ENCODE measurements at places on chromosomes 12 and 14. TPM values are rescaled to one million over a fixed set of nuclear protein-coding genes. Genes with fewer than 3 reads are reported as not detected.
A peak's percentile ranks its signal among the peaks of the same experiment; 100 is the strongest.

ACSM4 gene
- not detected for total RNA-seq

PLA2G1B gene
- total RNA-seq, result not detected

TCL1B gene
- not detected for total RNA-seq

SYNDIG1L gene
- 1.0 TPM for total RNA-seq

LRTM2 gene
- not detected for total RNA-seq

- DNase-seq, result no peak
These were observed 276.2 kb upstream of the ATP2B1 start for GRCh38 chr12:89984846-89985245.

GRCh38 chr12:107393043-107393717, 292.4 kb upstream of the PWP1 start:
- DNase-seq, result no peak

- no peak for DNase-seq
These were observed 20.3 kb downstream of the PRICKLE1 start for GRCh38 chr12:42568952-42569915.

GRCh38 chr12:71465796-71466195, 26.2 kb downstream of the LGR5 start:
- DNase-seq, result no peak

DNA sequence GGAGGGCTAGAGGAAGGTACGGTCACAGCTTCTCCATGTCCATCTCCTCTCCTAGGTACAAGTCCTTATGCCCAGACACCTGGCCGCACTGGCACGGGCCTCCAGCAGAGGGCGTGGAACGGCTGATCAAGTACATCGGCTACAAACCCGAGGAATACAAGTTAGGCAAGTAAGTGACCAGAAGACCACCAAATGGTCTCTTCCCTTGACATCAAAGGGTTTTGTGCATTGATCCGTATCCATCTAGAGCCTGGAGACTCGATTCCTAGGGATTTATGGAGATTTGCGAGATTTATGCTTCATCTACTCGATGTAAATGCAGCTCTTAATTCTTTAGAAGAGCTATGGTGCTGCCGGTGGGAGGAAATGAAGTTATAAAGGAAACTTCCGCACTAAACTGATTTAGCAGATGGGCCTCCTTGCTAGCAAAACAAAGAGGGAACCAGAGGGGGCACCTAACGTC, 44.2 kb downstream of the KCTD10 start:
- DNase-seq, result peak; percentile 89

DNA sequence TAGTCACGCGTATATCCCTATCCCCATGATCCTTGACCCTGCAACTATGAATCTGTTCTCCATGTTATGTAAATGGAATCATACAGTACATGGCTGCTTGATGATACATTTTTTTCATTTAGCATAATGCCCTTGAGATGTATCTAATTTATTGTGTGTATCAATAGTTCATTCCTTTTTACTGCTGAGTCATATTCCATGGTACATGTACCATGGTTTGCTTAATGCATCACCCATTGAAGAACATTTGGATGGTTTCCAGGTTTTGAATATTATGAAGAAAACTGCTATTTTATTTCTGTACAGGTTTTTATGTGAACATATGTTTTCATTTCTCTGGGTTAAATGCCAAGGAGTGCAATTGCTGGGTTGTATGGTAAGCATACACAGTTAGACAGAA, 4.0 kb upstream of the RNASE10 start:
- DNase-seq, result no peak

DNA sequence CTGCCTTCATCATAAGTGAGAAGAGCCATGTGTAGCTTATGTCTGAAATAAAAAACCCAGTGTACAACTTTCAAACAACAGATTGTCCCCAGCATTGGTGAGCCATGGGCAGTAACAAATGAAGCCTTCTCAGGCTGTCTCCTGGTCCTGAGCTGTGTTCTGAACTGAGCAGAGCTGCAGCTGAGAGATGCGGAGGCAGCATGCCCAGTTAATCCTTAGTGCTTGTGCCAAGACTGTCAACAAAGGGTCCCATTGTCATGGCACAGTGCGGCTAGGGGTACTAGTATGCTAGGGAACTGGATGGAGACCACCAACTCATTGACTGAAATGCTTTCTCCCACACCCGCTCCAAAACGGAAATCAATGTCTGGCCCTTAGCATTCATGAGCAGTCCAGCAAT, 154.3 kb downstream of the RMST start:
- DNase-seq, result no peak

DNA sequence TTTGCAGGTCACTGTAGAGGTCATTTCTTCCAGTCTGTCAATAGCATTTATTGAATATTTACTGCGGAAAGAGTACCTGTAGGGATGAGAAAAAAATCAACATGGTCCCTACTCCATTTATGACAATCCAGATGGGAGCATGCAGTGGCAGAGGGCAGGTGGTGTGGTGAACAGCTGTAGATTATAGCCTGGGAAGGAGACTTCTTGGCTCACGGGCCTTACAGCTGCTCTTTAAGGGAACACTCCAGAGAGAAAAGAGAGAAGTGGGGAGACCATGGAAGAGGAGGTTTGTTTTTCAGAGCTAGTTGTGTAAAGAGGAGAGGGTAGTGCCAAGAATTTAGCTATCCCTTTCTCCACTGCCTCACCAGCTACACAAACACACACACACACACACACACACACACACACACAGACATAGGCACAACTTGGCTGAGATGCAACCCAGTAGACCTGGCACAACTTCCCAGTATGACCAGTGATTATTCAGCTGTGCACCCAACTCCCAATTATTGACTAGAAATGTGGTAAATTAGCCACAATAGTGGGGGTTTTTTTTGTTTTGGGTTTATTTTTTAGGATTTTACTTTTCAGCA, 41.0 kb downstream of the GPHB5 start:
- DNase-seq, result no peak

- DNase-seq, result no peak
These were observed 384.9 kb downstream of the SOX5 start for GRCh38 chr12:23564451-23565152.

DNA sequence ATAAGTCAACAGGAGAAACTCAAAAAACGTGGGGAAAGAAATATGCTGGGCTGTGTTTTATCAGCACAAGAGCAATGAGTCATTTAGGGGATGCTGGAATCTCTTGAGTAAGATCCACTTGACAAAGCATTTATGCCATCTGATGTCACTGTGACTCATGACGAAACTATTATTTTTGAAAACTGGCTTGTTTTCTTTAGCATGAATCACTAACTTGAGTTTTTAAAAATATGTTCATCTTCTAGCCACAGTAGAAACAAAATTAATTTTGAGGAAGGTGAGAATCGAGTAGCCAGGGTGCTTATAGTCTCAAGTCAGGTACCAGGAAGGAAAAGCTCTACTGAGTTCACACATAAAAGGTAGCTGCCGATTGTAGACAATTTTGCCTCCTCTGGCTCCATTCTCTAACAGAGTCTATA, 456.2 kb upstream of the MGAT4C start:
- no peak for DNase-seq

GRCh38 chr12:112422531-112422930, 3.8 kb downstream of the PTPN11 start:
- no peak for DNase-seq

DNA sequence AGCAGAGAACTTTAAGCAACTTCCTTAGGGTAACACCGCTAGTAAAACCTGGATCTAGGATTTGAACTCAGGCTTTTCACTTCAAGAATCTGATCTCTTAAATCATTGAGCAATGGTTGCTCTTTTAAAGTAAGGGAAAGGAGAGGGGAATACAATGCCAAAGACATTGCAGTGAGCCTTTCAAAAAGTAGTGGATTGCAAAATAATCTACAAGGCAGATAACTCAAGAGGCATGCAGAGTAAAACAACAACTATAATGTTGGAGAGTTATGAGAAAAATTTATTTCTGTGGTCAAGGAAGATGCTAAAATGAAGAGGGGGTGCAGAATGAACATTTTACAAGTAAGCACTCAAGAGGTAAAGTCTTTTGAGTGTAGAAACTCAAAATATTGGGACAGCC, 432.6 kb downstream of the C12orf50 start:
- no peak for DNase-seq

- no peak for DNase-seq
These were observed 115.5 kb upstream of the G2E3 start for GRCh38 chr14:30443368-30444007.

- DNase-seq, result no peak
These were observed 455.3 kb downstream of the MDGA2 start for GRCh38 chr14:47220096-47220495.

- no peak for DNase-seq
These were observed 17.8 kb downstream of the AACS start for GRCh38 chr12:125083072-125083471.

DNA sequence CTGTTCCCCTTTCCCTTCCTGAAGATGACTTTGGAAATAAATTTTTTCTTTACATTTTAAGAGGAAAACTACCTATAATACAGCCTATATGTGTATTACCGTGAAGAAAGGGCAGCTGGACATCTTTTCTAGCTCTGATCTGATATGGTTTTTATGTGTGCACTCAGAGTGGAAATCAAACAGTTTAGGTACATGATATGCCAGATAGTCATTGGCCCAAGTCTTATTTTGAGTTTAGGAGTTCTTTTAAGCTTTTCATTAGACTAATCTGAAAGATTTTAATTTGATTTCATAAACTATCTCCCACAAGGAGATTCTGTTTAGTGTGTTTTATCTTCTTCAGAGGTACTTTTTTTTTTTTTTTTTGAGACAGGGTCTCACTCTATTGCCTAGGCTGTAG, 48.8 kb downstream of the KIAA0586 start:
- DNase-seq, result no peak

GRCh38 chr14:95959317-95959716, 79.8 kb upstream of the C14orf132 start:
- DNase-seq, result no peak

GRCh38 chr14:58160561-58160960, 8.5 kb upstream of the ARMH4 start:
- DNase-seq, result no peak

DNA sequence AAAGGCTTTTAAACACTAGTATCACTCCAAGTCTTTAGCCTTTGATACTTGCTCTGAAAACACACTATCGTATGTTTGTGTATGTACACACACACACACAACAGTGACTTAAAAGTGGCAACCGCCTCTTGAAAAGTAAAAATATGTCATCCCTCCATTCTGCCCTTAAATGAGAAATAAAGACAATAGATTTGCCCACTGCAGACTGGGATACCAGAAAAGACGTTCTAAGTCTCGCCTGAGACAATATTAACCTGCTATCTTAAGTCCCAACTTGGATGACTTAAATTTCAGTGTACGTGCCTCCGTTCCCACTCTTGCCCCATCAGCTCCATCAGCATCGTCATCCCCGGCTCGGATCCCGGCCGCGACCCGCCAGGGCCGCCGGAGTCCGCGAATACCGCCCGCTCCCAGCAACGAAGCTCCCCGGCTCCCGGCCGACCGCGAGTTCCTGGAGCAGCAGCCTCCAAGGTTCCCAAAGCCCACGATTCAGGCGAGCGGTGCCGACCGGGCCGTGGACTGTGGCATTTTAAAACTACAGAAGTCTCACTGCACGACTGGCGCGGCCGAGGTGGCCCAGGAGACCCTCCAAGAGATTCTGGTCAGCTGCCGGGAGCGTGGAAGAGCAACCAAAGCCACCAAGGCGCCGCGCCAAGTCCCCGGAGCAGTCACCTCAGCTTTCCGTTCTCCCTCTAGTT, 2.8 kb upstream of the ARID2 start:
- peak; percentile 65 for DNase-seq

GRCh38 chr12:101738920-101739665, at the start of gene SYCP3:
TSS of gene SYCP3 (minus strand) at chr12:101739462. CDS start at chr12:101737935, 1,527 bp downstream.
- DNase-seq, result no peak

GRCh38 chr14:27642251-27642866, 1044.5 kb upstream of the NOVA1 start:
- no peak for DNase-seq

- no peak for DNase-seq
These were observed 10.4 kb upstream of the DCD start for GRCh38 chr12:54658306-54659264.

DNA sequence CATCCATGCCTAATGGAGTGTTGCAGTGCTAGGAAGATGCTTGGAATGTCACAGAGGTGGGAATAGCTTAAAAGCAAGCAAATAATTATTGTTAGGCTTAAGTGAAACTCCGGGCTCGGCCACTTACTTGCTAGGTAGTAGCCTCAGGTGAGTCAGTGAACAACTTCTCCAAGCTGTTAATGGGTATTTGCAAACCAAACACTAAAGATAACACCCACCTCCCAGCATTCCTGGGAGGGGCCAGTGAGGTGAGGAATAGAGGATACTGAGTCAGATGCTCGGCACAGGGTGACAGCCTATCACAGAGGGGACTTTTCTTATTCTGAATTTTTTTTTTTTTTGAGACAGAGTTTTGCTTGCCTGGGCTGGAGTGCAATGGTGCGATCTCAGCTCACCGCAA, 151.2 kb upstream of the RFLNA start:
- DNase-seq, result no peak

DNA sequence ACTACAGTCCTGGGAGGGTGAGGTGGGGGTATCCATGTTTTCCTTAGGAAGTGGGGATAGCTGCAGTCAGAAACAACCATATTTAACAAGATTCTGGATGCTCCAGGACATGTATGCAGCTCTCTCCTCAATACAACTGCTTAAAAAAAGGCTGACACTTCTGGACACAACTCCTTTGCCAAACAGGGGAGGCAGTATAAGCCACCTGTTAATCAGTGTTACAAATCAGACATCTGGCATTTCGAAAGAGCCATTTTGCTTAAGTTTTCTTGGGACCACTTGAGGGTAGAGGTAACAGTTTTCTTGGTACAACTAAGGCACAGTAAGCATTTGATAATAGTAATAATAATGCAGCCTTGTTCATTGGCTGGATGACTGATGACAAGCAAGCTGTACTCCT, 47.1 kb downstream of the RPGRIP1 start:
- DNase-seq, result no peak

- no peak for DNase-seq
These were observed 499 bp upstream of the GXYLT1 start for GRCh38 chr12:42145197-42145549.

GRCh38 chr14:97071177-97071576, 274.0 kb downstream of the VRK1 start:
- DNase-seq, result no peak
